Brain pericyte (primary cell): ENCODE measurements at places on chromosomes 1 and 21.
A peak's percentile ranks its signal among the peaks of the same experiment; 100 is the strongest.

GRCh38 chr1:209484429-209484828, 99.1 kb upstream of the CAMK1G start:
- no peak for DNase-seq

DNA sequence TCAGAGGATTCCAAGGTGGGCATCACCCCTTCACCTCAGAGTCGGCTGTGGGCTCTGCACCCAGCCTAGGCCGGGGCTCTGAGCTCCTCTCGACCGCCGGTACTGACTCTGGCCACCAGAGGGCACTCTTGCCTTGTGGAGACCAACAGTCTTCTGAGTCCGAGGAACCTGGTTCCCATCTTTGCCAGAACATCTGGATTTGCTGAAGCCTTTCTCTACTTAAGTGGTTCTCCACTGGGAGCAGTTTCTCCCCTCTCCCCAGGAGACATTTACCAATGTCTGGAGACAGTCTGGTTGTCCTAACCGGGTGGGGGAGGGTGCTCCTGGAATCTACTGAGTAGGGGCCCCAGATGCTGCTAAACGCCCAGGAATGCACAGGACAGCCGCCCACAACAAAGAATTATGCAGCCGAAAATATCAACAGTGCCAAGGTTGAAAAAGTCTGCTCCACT, 9.4 kb downstream of the ETV3L start:
- peak; percentile 42 for DNase-seq

- no peak for DNase-seq
Measured at GRCh38 chr1:24409535-24409934, 4.0 kb downstream of the STPG1 start.

DNA sequence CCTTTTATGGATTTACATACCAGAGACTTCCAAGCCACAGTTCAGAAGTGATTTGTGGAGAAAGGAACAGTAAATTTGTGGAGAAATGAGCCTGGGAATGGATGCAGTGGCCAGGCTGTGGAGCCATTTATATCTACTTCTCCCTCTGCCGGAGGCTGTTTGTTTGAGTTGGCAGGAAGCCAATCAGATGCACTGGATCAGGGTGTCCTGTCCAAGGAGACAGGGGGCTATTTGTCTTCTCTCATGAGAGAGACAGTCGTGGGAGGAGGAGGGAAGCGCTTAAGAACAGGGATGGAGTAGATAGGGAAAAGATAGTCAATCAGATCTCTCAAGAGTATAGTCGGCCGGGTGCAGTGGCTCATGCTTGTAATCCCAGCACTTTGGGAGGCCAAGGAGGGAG, 2.8 kb upstream of the HAPLN2 start:
- no peak for DNase-seq
